ENCODE measurements at places on chromosomes 1 and 21.

GRCh38 chr1:245673881-245674414 lies 519.2 kb downstream of the KIF26B start:
- no peak for DNase-seq

DNA sequence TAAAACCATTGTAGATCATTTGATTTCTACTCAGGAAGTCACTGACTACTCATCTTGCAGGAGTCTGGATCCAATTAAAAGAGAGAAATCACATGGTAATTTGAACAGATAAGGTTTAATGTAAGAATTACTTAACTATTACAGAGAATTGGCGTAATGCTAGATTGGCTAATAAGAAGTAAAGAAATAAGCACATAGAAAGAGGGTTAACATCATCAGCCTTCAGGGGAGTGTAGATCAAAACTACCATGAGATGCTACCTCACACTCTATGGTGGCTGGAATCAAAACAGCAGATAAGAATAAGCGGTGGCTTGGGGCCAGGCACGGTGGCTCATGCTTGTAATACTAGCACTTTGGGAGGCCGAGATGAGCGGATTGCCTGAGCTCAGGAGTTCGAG lies 11.7 kb downstream of the ST3GAL3 start:
- no peak for DNase-seq

DNA sequence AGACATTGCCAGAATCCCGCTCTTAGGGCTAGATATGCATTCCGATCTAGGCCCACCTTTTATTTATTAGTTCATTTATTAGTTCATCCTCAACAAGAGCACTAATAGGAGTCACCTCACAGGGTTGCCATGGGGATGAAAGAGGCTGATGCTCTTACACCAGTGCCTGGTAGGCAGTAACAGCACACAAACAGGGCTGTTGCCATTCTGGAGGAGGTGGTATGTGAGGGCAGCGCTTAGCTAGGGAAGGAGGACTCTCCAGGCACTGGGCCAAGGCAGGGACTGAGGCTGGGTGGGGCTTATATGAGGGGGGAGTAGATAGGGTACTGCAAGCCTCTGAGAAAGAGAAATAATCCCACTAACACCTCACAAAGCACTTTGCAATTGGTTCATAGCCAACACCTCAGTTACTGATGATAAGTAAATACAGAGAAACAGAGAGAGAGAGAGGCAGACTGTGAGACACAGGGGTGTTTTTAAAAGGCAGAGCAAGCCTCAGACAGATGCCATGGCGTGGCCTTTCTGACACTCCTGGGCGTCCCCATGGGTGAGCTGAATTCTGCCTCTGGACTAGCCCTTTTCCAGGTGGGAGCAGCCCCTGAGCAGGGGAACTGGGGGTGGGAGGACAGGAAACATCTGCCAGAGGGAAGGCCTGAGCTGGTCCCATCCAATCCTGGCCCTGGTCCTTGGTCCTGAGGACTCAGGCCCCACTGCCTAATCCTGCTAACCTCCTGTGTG lies 5.9 kb downstream of the FCGR2A start:
- DNase-seq: no peak

GRCh38 chr1:10108134-10108663 lies 75.4 kb downstream of the UBE4B start:
- DNase-seq: no peak

- DNase-seq: no peak
Observed at GRCh38 chr21:35737449-35737848, 322.9 kb downstream of the SETD4 start.

GRCh38 chr1:116325922-116326321 lies 47.1 kb upstream of the ATP1A1 start:
- DNase-seq: peak; percentile 11
